ENCODE measurements at places on chromosomes 12 and 14.

DNA sequence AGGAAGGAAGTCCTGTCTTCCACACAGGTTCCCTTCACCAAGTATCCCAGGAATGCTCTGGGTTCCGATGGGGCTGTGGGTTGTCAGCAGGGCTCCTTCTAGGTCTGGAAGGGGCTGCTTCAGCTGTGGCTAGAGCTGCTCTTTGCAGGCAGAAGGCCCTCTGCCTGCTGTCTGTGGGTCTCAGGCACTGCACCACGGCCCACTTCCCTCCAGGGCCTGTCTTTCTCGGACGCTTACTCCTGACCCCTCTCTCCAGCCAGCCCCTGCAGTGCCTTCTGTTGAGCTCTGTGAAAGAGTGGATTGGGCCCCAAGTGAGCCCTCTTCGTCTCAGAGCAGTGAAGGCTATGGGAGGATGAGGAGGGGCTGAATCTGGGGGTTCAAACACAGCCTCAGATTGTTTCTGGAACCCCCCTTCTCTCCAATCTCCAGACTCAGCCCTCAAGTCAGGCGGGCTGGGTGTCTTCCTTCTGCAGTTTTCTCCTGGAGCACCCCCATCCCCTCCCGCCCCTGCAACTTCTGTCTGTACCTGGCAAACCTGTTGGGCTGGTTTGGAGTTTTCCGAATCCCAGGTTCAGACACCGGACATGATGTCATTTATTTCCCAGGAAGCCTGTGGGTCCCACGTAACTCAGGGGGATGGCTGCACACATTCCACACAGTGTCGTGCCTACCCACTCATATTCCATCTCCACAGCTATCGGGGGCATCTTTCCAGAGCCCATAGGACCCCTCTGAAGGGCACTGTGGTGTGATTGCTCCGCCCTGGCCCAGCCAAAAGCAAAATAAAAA lies 24.9 kb upstream of the SPPL3 start:
- DNase-seq = no peak

DNA sequence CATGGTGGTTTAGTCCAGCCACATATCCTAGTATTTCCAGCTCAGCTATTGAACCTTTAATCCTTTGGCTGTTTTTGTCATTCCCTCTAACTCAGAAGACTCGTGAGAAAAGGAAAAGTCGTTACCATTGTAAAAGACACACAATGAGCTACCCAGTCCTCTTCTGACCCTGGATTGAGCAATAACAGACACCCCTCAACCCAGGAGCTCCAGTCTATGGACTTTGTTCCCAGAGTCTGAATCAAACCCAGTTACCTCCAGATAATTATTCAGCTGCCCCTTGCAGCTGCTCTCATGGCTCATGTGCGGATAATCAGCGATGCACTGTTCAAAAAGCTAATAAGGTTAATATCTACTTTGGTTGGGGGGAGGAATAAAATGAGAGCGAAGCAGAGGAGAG lies 402.4 kb downstream of the BTG1 start:
- no peak for DNase-seq

DNA sequence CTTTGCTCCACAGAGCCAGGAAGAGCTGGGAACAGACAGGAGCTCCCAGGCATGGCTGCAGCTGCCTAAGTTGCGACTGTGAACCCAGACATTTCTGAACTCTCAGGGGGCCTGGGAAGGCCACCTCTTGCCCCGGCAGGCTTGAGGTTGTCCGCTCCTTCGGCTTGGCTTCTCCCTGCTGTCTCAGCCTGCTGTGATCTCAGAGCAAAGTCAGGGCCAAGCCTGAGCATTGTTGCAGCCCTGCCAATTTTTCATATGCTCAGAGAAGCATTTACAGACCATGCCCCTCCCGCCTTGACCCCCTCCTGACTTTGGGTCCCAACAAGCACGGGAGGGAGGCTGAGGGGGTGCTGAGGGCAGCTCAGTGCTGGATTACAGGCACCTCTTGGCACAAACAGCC lies 1439.1 kb upstream of the FLRT2 start:
- no peak for DNase-seq

DNA sequence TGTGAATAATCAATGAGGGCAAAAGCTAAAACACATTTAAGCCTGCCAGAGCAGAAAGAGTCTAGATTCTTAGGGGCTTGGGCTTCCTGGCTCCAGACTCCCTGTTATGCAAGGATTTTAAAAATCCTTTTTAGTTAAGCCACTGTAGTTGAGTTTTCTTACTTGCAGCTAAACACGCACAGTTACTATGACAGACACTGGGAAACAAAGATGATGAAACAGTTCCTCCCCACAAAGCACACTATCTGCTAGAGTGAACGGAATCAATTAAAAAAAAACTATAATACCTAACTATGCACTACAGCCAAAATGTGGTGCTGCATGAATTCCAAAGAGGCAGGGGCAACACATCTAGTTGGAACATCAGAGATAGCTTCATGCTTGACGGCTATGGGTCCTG lies 28.2 kb downstream of the RPS6KA5 start:
- no peak for DNase-seq

DNA sequence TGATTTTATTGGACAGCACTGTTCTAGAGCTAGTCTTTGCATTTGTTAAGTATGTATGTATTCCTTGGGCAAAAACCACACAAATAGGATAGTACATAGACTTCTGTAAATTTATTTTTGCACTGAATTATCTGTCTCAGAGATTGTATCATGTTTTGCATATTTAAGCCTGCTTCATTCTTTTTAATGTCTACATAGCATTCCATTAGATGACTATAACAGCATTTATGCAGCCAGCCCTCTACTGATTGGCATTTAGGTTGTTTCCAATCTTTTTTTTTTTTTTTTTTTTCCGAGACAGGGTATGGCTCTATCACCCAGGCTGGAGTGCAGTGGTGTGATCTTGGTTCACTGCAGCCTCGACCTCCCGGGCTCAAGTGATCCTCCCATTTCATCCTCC lies 34.5 kb downstream of the SYNDIG1L start:
- DNase-seq = no peak

DNA sequence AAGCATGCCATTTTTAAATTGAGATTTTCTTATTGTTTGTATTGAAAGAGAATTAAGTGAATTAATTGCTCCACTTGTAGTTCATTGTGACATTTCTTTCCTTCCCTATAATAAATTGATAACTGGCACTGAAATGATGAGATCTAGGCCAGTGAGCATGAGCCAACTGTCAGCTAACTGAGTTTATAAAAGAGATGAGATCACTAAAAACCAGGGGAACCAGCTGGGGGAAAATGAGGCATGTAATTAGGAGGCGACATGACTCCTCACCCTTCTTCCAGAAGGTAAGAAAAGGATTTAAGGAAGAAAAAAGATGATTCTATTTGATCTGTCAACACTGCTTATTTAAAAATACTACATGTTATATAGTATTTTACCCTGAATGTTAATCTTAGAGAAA lies 104.5 kb upstream of the DNM1L start:
- no peak for DNase-seq

- DNase-seq = no peak
Measured at GRCh38 chr14:103846543-103847450, 578 bp downstream of the PPP1R13B start.

- DNase-seq = no peak
Measured at GRCh38 chr12:34350092-34351041, 328.1 kb downstream of the ALG10 start.

DNA sequence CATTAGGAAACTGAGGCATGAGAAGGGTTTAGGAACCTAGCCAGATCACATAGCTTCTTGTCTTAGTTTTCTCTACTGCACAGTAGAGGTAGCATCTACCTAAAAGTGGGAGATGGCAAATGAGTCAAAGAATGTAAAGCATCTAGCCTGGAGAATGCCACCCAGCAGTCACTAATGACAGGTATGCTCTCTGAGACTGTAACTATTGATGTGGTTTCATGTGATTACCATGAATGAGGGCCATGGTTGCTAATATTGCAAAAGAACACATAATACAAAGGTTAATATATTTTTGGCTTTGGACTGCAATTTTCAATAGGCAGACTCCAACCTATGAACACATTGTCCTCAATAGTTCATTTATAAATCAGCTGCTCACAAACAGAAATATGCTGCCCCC lies 389.9 kb downstream of the GRIN2B start:
- DNase-seq = no peak

DNA sequence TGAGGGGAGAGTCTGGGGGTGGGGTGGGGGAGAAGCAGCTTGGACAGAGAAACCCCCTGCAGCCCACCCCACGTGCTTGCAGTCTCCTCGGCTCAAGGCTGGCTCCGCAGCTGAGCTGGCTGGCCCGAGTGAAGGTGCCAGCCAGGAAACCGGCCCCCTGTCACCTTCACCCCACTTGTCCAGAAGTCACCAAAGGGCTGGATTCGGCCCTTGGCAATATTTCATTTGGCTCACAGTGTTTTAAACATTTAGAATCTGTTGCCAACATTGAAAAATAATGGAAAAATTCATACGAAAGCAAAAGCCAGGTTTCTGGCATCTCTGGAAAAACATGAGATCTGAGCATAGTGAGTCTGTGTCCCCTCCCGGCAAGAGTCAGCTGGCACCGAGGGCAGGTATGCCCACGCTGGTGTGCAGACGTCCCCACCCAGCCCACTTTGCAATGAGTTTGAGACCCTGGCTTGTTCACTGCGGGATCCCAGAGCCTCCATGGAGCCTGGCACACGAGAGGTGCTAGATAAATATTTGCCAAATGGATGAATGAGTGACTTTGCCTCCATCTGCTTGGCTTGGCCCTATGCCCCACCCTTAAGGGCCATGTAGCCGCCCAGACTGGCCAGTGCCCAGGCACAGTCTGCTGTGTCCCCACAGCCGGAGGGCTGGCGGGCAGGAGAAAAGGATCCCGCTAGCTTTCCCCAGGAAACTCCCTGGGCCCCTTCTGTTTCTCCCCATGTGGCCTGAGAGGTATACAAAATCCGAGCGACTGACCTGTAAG lies 18.2 kb downstream of the MSI1 start:
- no peak for DNase-seq

GRCh38 chr12:92558215-92558773 lies 144.5 kb upstream of the PLEKHG7 start:
- DNase-seq = no peak

- DNase-seq = no peak
Measured at GRCh38 chr14:65242732-65243134, 140.4 kb upstream of the MAX start.
